Inflammatory macrophage treated with lipopolysaccharide for 1 hour (primary cell): ENCODE measurements at places on chromosomes 4 and X.

- no peak for DNase-seq
Measured at GRCh38 chr4:30295652-30296051, 424.5 kb upstream of the PCDH7 start.

GRCh38 chrX:41604177-41604576, 84.6 kb upstream of the GPR34 start:
- DNase-seq = no peak

GRCh38 chr4:9938933-9939332, 82.4 kb downstream of the SLC2A9 start:
- no peak for DNase-seq

- no peak for DNase-seq
Measured at GRCh38 chr4:109424093-109424841, 9.3 kb upstream of the SEC24B start.

GRCh38 chrX:72569786-72570185, 2.9 kb downstream of the HDAC8 start:
- DNase-seq = no peak

DNA sequence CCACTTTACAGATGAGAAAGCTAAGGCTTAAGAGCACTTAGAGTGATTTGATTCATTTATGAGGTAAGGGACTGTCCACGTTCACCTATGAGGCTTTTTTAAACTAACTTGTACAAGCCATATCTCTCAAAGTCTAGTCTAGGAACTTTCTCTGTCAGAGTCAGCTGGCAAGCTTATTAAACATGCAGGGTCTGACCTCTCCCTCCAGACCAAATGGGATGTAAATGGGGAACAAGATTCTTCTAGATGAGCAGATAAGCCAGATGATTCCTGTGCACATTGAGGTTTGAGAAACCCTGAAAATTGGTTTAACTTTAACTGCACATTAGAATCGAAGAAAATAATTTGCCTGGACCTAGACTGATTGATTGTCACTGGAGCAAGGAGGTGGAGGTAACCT, 160.0 kb upstream of the SPRY1 start:
- no peak for DNase-seq

DNA sequence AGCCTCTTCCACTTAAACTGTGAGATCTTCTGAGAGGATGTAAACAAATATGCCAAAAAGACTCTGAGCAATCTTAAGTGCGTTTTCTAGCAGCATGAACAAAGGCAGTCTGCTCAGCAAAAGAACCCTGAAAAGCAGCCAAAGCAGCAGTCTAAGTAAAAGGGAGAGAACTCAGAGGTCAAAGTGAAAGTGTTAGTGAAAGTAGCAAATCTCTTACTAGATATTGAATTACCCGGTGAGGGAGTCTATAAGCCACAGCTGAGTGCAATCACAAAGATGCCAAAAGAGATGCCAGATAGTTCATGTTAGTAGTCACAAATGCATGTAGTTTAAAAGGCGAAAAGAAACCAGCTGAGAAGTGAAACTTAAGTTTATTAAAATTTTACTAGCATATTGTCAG, 7.9 kb upstream of the GNRHR start:
- DNase-seq = no peak

DNA sequence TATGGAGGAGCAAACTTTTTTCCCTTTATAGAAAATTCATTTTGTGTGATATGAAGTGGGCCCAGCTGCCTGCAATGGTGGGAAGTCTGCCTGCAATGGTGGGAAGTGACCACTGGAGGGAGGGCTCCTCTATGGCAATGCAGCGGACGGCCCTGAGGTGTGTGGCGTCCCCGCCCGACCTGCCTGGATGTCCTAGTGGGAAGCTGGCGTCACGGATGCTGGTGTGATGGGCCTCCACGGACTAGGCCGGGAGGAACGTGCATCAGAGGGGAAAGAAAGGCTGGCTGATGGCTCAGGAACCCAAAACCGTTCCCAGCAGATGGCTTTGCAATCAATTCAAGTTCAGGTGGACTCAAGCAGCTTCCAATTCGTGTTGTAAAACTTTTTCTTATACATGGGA, 177.9 kb downstream of the AFAP1 start:
- peak; percentile 40 for DNase-seq

DNA sequence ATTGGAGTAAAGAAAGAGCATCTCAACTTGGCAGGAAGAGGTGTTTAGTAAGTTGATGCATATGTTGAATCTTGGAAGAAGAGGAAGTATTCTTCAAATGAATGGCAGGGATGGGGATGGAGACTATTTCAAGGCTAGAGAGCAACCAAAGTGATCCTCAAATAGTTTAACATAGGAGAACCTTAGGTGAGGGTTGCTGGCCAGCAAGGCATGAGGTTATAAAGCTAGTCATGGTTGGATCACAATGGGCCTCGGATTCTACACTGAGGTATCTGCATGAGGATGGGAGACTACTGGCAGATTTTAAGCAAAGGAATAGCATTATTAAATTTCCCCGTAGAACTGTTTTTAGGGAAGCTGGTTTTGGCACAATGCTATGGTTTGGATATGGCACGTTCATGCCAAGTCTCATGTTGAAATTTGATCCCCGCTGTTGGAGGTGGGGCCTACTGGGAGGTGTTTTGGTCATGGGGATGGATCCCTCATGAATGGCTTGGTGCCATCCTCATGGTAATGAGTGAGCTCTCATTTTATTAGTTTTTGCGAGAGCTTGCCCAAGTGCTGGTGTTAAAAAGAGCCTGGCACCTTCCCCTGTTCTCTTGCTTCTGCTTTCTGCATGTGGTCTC, 41.9 kb upstream of the ETNPPL start:
- no peak for DNase-seq

GRCh38 chrX:3777416-3777815, 64.0 kb upstream of the PRKX start:
- no peak for DNase-seq

DNA sequence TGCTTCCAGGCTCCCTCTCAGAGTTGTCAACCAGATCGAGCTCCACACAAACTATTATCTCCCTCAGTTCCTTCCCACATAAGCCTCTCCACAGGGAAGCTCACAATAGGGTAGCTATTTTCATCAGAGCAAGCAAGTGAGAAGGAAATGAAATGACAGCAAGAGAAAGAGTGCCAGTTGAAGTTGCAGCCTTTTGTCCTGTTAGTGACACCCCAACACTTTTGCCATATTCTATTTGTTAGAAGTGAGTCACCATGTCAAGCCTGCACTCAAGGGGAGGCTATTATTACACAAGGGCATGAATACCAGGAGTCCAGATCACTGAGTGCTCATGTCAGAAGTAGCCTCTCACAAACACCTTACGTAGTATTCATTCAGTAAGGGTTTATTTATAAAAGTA, 266.3 kb upstream of the NOCT start:
- no peak for DNase-seq

GRCh38 chr4:105659190-105659589, 49.3 kb downstream of the INTS12 start:
- no peak for DNase-seq

DNA sequence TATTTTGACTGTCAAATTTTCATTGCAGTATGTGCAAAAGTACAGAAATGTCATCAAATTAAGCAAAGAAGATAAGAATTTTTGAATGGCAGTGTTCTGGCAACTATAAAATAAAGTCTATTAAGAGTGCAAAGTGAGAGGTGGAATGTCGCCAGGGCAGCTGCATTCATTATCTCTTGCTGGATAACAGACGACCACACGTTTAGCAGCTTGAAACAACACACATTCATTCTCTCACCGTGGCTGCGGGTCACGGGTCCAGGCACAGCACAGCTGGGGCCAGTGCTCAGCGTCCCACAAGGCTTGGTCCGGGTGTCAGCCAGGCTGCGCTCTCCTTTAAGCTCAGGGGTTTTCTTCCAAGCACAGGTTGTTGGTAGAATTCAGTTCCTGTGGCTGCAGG, 113.9 kb downstream of the GPR143 start:
- no peak for DNase-seq

- DNase-seq = no peak
Measured at GRCh38 chrX:134010690-134011089, 25.3 kb upstream of the GPC3 start.

DNA sequence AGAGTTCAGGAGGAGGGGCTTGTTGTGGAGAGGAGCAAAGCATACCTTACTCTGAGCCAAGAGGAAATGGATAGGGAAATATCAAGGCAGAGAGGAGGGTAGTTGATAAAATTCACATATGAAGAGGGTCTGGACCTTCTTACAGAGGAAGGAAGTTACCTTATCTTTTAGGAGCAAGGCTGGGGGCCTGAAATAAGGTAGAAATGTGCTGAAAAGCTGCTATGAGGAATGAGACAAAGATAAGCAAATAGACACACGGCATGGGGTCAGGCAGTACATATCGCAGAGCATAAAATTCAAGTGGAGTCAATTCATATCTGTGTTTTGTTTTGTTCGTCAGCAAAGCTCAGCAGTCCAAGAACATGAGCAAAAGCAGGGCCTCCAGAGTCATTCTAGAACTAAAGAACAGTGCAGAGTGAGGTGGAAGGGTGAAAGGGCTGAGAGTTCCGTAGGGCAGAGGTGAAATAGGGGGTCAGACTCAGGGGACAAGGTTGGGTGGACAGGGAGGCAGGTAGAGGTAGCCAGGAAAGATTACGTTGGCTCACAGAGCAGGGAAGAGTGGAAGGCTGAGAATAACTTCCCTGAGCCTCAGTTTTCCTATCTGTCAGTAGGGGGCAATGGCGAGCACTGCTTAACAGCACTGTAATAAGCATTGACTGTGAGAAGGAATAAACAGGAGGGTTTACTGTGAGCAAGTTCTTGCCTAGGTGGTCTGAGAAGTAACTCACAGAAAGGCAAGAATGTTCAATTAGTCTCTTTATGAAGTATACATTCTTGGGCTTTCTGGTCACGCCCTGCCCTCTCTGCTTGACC, 9.2 kb downstream of the VSIG4 start:
- no peak for DNase-seq

GRCh38 chrX:153302796-153303195, 18.8 kb downstream of the PNMA6F start:
- DNase-seq = no peak

GRCh38 chrX:24395775-24396174, 35.3 kb downstream of the SUPT20HL1 start:
- DNase-seq = peak; percentile 84

DNA sequence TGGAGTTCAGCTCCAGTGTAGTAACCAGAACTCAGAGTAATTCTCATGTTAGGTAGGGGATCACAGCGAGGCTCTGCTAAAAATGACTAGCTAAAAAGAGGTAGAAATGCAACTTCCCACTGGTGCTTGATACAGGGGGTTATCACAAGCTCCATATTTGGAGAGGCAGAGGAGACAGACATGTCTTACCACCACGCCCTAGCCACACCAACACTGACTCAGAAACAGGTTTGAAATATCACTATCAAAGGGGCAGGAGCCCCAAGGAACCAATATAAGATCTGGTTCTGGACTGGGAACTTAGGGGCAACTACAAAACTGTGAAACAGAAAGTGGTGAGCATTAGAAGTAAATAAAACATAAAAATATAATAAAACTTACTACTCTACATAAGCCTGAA, 62.9 kb downstream of the IQCM start:
- no peak for DNase-seq

DNA sequence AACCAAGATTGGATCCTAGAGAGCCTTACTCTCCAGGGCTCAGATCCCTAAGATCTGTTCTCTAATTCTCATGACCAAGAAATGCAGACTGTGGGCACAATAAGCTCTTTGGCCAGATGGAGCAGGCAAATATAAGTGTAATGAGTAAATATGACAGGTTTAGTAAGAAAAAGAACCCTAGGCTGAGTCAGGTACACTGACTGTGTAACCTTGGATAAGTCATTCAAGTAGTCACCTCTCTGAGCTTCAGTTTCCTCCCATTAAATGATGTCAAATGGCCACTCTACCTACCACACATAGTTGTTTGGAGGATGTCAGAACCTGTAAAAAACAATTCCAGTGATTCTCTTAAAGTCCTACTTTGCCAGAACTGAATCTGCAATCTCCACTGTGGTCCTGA, 8.3 kb upstream of the EDA start:
- DNase-seq = no peak

- DNase-seq = no peak
Measured at GRCh38 chr4:51942108-51942832, 77.9 kb downstream of the LRRC66 start.

GRCh38 chr4:26964512-26964911, 103.9 kb downstream of the STIM2 start:
- DNase-seq = no peak

- no peak for DNase-seq
Measured at GRCh38 chr4:176238826-176239225, 30.2 kb downstream of the ASB5 start.

DNA sequence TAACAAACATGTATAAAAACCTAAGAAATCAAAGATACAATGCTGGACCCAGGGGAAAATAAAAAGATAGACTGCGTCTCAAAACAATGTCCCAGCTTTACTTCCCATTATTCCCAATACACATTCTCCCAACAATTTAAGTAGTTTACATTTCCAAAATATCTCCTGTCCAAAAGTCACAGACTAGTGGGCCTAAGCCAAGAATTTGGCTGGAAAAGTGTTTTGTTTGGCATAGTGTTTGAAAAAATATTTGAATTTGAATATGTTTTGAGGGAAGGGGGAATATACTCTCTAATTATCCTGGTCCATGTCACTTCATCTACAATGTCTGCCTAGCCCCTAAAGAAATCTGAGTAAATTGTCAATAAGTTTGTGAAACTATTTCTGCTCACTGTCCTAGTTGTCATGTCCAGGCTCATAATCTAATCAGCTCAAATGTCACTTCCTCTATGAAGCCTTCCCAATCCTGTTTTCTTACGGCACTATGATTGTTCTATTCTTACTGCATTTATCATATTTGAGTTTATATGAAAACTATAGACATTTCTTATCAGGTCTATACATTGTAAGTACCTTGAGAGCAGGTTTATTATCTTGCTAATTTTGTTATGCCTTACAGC, 74.4 kb downstream of the SEC24D start:
- no peak for DNase-seq

- no peak for DNase-seq
Measured at GRCh38 chr4:185839194-185839712, 27.3 kb upstream of the SORBS2 start.

DNA sequence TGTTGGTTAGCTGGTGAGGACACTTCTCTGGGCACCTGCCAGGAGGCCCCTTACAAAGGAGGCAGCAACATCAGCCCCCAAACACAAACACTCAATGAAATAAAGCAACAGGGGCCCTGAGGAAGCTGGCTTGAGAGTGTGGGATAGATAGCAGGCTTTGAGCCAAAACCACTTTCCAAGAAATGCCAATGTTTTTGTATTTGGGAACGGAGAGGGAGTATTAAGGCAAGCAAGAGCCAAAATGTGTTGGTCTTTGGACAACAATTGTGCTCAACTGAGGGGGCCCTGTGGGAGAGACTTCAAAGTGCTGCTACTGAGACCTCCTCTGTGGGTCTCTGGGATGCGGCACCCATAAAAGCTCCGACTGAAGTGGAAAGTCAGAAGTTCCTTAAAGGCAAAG, 41.0 kb downstream of the RAI2 start:
- no peak for DNase-seq

GRCh38 chr4:7971881-7972500, 32.3 kb upstream of the AFAP1 start:
- no peak for DNase-seq

- DNase-seq = no peak
Measured at GRCh38 chr4:26670903-26671537, 87.1 kb downstream of the TBC1D19 start.

GRCh38 chr4:152660526-152660925, 19.3 kb downstream of the TMEM154 start:
- no peak for DNase-seq

GRCh38 chr4:149306537-149306936, 509.1 kb downstream of the IQCM start:
- no peak for DNase-seq
